ENCODE measurements at places on chromosomes 16 and 17. TPM values are rescaled to one million over a fixed set of nuclear protein-coding genes. Genes with fewer than 3 reads are reported as not detected.
A peak's percentile ranks its signal among the peaks of the same experiment; 100 is the strongest.

- DNase-seq, result no peak
Measured at GRCh38 chr16:70772493-70772892, 28.5 kb downstream of the VAC14 start.

DNA sequence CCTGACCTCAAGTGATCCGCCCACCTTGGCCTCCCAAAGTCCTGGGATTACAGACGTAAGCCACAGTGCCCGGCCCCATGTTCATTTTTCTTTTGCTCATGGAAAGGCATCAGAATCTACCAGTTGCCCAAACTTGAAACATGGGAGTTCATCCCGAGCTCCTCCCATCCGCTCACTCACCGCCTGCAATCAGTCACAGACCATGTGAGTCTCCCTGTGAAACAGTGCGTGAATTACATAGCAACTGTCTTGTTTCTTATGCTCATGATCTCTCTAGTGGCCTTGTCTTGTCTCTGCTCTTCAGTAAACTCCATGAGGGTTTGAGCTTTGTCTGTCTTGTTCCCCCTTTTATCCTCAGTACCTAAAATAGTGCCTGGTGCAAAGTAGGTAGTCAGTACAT, 52.1 kb upstream of the TNRC6A start:
- DNase-seq, result no peak

DNA sequence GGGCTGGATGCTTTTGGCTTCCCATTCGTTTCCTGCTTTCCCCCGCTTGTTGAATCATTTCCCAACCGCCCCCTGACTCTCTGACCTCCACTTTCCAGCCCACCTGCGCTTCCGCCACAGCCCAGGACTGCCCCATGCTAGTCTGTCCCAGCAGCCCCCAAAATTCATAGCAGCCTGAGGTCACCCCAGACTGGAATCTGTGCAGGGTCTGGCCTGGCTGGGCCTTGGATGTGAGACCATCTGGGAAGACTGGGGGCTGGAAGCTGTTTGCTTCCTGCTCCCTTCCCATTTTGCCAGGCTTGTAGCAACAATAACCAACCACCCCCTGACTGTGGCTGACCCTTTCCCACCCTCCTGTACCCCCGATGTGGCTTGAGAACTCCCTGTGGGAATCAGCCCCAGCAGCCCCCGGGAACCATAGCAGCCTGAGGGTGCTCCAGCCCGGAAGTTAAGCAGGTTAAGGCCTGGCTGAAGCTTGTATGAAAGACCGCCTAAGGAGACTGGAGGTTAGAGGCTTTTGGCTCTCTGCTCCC, 2290.8 kb downstream of the TP53TG3F start:
- DNase-seq, result no peak

DNA sequence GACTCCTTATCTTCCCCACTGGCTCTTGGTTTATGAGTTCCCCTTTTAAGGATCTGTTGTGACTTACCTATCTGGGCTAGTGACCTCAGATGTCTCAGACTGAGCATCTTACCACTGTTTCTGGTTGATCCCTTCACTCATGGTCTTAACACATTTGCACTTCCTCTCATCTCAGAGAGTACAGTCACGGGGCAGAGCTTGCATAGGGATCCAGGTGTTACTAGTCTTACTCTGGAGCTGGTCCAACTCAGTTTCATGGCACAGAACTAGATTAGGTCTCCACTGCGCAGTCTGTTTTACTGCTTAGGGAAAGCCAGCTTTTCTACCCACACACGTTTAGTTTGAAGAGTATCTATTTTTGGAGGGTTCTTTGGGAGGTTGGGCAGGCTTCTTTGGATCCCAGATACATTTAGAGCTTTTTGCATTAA, 10.2 kb downstream of the GABARAPL2 start:
- DNase-seq, result no peak

DNA sequence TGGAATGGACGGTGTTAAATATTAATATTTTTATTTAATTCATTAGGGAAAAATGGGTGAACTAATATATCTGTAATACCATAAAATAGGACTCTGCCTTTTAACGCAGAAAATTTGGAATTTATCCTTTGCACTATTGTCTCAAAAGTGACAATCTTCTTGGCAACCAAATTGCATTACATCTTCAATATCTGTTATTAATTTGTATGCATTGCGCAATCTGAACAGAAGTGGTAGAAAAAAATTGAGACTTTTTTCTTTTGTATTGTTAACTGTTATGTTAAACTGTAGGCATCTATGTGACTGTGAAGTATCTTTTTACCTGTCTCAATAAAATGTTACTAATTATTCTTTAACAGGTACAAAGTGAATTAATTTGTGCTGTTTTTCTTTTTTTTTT, 55.6 kb downstream of the PPM1E start:
- DNase-seq, result no peak

- DNase-seq, result no peak
Measured at GRCh38 chr17:51667706-51668083, 407.3 kb downstream of the UTP18 start.

DNA sequence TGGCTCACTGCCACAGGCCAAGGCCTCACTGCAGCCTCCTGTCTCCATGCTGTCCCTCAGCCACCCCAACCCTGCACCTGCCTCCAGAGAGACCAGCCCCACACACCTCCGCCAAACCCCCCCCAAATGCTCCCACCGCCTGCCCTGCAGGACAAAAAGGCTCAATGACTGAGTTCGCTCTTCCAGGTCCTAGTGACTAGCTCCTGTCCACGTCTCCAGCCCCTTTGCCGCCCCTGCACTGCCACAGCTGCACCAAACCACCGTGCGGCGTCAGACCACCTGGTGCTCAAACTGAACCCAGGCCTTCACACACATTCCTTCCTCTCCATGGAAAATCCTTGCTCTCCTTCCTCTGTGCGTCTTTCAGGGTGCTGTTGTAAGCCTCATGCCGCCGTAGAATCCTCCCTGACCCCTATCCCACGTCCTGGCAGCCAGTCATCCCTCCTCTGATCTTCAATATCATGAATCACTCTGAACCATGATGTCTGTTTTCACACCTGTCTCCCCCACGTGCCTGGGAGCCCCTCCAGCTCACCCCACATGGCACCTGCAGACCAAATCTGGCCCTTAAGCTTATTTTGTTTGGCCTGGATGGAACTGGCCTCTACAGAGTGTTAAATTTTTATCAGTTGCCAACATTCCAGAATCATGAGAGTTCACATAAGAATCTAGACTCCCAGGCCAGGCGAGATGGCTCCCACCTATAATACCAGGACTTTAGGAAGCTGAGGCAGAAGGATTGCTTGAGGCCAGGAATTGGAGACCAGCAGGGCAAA, 4.3 kb upstream of the GSG1L start:
- no peak for DNase-seq

GRCh38 chr17:39339272-39339671, 62.2 kb downstream of the FBXL20 start:
- DNase-seq, result no peak

DNA sequence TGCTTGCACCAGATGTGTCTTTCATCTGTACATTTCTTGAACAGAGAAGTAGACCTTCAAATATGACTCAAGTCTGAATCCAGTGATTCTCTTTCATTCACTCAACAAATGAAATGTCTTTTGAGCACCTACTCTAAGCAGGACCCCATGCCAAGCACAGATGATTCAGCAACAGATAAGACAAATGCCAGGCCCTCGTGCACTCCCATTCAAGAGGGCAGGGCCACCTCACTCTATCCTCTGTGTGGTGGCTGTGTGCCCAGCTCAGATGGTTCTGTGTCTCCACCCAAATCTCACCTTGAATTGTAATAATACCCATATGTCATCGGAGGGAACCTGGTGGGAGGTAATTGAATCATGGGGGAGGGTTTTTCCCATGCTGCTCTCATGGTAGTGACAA, 74.1 kb upstream of the NKD1 start:
- no peak for DNase-seq

- no peak for DNase-seq
Measured at GRCh38 chr17:28239271-28239624, 79.8 kb upstream of the TMEM97 start.

DNA sequence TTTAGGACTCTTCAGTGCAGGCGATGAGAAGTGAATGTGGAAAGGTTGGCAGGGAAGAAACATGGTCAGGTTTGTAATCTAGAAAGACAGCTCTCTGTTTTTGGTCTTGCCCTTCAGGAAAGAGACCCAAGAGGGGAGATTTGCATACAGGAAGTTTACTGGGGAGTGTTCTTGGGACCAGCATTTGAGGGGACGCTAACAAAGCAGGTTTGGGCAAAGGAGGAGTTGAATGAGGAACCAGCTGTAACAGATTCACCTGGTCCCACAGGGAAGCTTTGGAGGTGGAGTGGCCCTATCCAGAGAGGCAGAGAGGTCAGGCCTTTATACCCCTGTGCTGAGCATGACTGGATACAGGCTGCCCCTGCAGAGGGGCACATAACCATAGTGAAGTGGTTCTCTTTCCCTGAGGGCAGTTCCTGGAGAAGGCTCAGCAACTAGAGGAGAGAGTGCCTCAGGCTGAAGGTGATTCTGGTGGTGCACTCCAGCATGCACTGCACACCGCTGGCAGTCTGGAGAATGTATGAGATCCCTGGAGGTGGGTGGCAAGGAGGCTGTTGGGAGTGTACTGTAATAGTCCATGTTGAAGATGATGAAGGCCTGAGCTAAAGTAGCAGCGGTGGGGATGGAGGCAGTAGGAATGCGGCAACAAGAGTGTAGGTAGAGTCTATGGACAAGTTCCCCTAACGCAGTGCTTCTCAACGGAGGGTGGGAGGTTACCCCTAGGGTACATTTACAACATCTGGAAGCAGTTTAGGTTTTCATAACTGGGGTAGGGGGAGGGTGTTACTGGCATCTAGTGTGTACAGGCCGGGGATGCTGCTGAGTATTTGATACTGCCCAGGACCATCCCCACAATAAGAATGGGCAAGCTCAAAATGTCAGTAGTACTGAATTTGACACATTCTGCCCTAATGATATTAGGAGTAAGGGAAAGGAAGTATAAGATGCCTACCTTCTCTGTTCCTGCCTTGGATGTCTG, 37.2 kb downstream of the MAP2K6 start:
- DNase-seq, result no peak

GRCh38 chr16:31063843-31064611, 10.0 kb downstream of the ZNF668 start:
- DNase-seq, result no peak

GRCh38 chr16:9007177-9007794, 43.6 kb upstream of the USP7 start:
- no peak for DNase-seq

DNA sequence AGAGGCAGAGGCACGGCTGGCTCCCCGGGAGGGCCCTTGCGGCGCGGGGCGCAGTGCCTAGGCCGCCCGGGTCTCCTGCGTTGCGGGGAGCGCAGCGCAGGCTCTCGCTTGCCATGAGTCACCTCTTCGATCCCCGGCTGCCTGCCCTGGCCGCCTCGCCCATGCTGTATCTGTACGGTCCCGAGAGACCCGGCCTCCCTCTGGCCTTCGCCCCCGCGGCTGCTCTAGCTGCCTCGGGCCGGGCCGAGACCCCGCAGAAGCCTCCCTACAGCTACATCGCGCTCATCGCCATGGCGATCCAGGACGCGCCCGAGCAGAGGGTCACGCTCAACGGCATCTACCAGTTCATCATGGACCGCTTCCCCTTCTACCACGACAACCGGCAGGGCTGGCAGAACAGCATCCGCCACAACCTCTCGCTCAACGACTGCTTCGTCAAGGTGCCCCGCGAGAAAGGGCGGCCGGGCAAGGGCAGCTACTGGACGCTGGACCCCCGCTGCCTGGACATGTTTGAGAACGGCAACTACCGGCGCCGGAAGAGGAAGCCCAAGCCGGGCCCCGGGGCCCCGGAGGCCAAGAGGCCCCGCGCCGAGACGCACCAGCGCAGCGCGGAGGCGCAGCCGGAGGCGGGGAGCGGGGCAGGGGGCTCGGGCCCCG, 390 bp downstream of the FOXL1 start:
- peak; percentile 57 for DNase-seq

GRCh38 chr17:65359016-65359415, 202.4 kb downstream of the AXIN2 start:
- DNase-seq, result no peak

DNA sequence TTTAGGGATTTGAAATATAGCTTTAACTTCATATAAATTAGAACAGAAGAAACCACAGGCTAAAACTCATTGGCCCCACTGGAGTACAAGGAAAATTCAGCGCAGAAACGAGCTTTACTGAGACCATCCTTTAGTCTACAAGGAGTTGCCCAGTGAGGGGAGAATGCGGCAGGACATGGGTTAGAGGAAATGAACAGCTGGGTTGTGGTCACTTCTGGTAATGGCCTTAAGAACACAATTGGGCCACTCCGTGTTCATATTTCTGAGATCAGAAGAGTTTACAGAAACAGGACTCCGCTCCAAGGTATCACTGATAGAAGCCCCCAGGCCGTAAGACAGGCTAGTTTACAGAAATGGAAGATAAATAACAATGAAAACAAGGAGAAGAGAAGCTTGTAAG, 188.3 kb downstream of the ZFHX3 start:
- DNase-seq, result no peak

DNA sequence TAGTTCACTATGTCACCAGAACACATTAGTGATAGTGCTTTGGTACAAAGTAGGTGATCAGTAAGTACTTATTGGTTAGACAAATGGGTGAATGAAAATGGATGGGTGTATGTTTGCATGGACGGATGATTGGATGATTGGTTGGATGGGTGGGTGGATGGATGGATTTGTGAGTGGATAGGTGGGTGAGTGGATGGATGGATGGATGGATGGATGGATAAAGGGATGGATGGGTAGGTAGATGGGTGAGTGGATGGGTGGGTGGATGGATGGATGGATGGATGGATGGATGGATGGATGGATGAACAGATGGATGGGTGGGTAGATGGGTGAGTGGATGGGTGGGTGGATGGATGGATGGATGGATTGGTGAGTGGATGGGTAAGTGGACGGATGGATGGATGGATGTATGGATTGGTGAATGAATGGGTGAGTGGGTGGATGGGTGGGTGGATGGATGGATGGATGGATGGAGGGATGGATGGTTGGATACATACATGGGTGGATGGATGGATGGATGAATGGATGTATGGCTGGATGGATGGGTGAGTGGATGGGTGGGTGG, 225.3 kb upstream of the GSE1 start:
- no peak for DNase-seq

- DNase-seq, result no peak
Measured at GRCh38 chr17:79478051-79478461, 132.8 kb downstream of the RBFOX3 start.

- DNase-seq, result no peak
Measured at GRCh38 chr17:47119746-47120520, 69.2 kb downstream of the CDC27 start.

DNA sequence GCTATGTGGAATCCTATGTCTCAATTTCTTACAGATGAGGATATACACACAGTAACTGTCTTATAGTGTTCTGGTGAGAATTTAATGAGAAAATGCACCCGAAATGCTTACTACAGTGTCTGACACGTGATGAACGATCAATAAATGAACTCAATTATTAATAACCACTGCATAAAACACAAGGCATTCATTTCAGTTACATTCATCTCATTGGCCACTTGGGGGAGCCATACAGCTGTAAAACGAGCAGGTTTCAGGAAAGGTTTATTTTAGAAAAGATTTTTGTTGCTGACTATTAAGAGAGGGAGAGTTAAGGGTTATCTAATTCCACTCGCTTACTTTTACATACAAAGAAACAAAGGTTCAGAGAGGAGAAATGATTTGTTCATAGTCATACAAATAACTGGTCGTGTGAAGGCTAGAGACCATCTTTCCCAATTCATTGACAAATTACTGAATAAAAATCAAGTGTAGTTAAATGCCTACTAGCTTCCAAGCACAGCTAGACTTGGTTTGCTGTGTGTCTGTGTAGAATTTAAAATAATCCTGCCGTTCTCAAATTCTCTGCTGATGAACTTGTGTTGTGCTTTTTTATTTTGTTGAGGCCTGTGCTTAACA, 160.1 kb downstream of the MAP2K4 start:
- DNase-seq, result no peak

Gene NUBP1
- total RNA-seq, result 50.6 TPM

Gene ADAD2
- total RNA-seq, result 0.52 TPM

Gene NPIPA5
- 5.7 TPM for total RNA-seq

Gene PLLP
- 5.2 TPM for total RNA-seq

Gene NOG
- total RNA-seq, result 0.41 TPM

Gene PHOSPHO1
- 0.52 TPM for total RNA-seq

Gene IL34
- total RNA-seq, result 2.1 TPM
